NCI-H526 (cell line): ENCODE measurements at places on chromosomes 2 and 18.

GRCh38 chr2:212392043-212392442, 146.6 kb downstream of the ERBB4 start:
- no peak for DNase-seq

DNA sequence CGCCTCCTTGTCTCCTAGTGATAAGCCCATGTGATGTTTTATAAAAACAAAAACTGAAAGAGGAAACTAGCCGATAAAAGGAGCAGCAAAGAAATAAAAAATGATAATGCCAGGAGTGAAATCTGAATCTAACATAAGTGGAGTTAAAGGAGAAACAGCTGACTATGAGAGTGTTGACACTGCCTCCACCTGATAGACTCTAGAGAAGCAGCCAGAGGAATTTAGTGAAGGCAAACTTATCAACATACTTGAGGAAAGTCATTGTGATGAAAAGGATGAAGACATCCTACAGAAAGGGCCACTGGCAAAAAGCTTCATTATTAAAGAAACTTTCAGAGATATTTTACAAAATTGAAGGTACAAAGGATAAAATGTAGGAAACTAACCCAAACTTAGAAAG, 1.9 kb downstream of the M1AP start:
- no peak for DNase-seq

DNA sequence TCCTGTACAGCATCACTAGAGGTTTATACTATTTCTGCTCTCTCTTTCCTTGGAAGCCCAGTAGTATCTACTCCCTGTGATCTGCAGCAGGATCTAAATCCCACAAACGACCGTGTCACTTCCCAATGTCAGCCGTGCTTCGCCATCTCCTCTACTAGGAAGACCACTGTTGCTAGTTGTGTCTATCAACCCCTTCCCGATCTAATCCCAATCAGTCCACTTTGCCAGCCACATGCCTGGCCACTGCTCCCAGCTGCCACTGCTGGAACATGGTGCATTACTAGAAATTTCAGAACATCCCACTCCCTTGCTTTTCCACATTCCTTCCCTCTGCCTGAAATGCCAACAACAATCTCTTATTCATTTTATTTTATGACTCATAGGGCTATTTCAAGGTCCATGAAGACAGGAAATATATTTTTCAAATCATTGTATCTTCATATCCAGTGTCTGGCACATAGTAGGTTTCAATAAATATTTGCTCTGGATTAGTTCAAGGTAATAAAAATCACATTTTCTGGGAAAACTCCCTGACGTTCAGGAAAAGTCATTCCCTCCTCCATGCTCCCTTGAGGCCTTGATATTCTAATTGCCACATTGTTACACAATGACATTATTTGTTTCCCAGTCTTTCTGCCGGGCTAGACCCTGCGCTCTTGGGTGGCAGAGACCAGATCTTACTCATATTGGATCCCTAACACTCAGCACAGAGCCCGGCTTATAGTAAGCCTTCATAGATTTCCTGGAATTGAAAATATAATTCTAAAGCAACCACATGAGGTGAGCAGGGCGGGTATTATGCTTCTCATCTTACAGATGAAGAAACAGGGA, 2.1 kb upstream of the TRIB2 start:
- peak; percentile 36 for DNase-seq

GRCh38 chr18:59395226-59396175, 36.4 kb upstream of the LMAN1 start:
- no peak for DNase-seq

DNA sequence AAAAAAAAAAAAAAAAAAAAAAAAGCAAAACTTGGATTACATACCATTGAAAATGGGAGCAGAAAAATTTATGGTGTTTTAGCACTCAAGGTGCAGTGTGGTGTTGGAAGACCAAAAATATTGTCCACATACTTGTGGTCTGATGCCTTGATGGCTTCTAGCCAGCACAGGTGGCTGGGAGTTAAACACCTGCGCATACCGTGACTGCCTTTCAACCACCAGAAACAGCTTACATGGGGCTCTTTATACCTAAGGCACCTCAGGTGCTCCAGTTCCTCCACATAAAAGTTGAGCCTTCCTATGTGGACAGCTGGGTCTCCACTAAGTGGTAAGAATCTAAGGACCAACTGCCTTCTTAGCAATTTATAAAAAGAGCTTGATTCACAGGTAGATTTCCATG, 802.6 kb upstream of the CELF4 start:
- DNase-seq, result no peak
